Muscle of leg (tissue), 16 donors: ENCODE measurements at places on chromosomes 11 and 22. TPM values are rescaled to one million over a fixed set of nuclear protein-coding genes. Genes with fewer than 3 reads are reported as not detected.

HEPN1 gene
- total RNA-seq = not detected

GRAMD1B gene
- 7.4 TPM for total RNA-seq

ENTHD1 gene
- total RNA-seq = not detected

CEP126 gene
- 3.5 TPM for total RNA-seq

F2 gene
- 0.13 TPM for total RNA-seq

SLC6A5 gene
- not detected for total RNA-seq

DNA sequence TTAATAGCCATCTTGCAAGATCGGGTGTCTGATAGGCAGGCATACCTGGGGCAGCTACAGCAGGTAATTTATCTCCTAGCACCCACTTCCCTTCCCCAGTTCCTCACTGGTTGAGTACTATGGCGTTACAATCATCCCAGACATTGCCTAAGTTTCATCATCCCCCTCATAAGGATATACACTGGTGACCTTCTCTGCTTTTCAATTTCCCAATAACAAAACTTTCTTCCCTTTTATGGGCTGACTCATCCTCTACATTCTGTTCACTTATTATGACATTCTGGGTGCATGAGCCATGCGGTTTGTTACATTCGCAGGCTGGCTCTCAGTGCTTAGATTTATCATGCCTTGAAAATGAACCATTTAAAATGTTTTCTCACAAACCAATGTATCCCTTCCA is 5.0 kb upstream of the MRPL11 start:
- no peak for DNase-seq

DNA sequence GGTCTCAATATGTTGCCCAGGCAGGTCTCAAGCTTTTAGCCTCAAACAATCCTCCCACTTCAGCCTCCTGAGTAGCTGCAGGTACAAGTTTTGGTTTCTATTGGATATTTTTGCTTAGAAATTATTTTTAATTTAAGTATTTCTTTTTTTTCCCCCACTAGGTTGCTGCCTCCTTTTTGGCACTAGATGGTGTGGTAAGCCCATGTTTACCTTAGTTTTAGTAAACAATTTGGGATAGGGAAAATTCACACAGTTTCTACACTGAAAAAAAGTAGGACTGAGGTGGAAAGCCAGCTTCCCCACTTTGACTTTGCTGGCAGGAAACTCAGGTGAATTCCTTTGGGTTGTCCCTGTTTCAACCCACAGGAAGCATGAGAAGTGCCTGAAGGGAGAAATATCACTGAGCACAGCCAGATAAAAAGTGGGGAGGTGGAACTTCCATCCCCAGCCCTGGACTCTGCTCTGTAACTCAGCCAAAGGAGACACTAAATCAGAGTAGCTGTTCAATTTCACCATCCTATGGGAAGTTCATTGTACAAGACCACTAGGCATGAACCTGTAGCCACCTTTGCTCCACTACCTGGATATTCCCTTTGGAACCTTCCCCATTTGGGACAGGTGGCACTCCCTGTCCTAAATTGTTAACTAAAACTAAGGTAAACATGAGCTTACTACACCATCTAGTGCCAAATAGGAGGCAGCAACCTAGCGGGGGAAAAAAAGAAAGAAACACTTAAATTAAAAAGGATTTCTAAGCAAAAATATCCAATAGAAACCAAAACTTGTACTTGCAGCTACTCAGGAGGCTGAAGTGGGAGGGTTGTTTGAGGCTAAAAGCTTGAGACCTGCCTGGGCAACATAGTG is 154.4 kb upstream of the FAT3 start:
- DNase-seq = no peak

DNA sequence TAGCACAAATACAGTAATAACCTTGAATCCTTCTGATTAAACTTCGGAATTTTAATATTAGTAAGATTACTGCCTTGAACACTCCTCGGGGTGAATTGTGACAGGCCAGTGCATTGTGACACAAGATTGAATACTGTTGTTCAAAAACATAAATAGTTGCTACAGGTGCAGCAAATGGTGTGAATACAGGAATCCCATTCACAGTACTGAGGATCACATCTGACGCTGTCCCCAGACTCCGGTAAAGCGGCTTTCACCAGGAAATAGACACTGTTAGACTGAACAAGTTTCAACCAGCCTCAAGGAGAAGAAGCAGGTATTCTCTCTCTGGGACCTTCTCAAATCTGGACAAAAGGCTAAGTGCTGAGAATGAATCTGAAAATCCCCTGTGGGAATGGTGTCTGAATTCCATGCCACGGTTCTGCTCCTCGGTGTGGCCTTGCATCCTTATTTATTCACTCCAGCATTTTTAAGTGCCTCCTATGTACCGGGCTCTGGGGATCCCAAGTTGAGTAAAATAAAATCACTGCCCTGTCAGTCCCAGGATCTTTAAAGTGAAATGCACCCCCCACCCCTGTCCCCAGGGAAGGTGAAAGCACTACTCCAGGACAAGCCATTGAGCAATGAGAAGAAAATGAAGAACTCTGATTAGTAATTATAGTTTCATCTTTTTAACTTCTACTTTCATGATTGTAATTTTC is 3.4 kb downstream of the LGR4 start:
- DNase-seq = no peak

- DNase-seq = no peak
Observed at GRCh38 chr11:28228196-28228895, 120.2 kb downstream of the METTL15 start.

DNA sequence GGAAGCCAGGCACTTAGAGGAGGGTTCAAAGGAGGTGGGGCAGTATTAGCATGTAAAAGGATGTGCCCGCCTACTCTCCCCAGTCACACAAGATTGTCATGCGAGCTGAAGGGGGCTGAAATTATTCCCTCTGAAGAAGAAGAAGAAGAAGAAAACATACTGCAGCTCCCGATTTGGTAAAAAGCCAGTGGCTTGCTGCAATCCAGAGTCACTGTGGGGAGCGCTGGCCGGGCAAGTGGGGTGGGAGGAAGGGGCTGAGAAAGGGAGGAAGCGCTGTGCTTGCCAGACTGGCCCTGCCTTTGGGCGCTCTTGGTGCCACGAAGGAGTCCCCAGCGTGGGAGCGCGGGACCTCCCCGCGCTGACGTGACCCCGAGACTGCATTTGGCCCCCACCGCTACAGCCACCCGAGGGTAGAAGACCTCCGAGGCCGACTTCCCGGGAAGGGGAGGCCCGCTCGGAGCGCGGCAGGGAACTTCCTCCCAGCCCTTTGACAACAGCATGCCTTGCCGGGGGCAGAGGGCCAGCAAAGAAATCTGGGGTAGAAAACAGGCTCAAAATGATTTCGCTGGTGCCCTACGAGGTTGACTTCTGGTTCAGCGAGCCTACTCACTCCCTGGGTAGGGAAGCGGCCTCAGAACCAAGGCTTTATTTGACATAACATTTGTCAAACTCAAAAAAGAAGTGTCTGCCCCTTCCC is 906.3 kb downstream of the DLG2 start:
- DNase-seq = peak; percentile 32

DNA sequence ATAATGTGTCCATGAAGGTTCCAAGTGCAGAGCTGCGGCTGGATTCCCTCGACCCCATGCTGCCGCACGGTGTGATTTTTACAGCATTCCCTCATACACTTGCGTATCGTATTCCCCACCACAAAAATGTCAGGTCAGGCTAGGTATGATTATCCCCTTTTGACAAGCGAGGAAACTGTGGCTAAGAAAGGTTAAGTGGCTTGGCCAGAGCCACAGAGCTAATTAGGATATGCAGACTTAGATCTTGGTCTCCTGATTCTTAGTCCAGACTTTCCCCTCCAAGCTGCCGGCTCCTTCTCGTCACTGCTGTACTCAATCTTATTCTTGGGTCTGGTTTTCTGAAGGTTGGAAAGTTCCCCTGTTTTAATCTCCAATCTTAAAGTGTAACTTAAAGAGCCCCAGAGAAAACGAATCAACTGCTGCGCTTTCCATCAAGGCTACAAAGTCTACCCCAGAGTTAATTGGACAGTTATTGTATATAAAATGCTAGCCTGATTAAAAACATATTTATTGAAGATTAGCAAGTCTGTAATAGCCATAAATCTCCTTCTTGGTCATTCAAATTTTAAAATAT is 176.6 kb downstream of the ADAMTS15 start:
- peak; percentile 62 for DNase-seq

DNA sequence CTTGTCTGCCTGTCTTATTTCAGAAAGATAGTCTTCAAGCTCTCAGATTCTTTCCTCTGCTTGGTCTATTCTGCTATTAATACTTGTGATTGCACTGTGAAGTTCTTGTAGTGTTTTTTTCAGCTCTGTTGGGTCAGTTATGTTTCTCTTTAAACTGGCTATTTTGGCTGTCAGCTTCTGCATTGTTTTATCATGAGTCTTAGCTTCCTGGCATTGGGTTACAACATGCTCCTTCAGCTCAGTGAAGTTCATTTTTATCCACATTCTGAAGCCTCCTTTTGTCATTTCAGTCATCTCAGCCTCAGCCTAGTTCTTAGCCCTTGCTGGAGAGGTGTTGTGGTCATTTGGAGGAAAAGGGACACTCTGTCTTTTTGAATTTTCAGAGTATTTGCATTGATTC is 15.5 kb upstream of the DEPDC7 start:
- DNase-seq = no peak

- no peak for DNase-seq
Observed at GRCh38 chr11:1730059-1730629, 20.3 kb downstream of the IFITM10 start.

DNA sequence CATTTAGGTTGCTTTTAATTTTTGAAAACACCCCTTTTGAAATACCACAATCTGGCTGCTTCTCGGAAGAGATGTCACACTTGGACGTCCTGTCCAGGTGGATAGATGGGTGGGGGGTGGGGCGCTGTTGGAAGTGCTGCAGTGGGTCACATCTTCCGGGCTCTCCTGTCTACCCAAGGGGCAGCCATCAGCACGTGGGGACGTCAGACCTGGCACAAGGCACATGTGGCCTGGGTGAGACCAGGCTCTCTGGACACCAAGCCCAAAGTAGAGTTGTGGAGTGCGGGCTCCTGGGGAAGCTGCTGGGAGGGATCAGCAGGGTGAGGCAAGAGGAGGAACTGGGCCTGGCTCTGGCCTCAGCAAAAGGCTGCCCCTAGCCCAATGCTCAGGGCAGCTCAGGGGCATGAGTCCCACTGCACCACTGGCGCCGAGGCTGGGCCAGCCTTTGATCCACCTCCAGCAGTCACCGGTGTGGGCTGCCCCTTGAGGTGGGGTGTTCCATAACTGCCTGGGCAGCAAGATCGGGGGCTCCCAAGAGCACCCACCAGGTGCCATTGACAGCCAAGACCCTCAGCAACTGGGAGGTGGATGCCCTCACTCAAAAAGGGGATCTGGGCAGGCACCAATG is 68.6 kb upstream of the CCND1 start:
- DNase-seq = no peak

DNA sequence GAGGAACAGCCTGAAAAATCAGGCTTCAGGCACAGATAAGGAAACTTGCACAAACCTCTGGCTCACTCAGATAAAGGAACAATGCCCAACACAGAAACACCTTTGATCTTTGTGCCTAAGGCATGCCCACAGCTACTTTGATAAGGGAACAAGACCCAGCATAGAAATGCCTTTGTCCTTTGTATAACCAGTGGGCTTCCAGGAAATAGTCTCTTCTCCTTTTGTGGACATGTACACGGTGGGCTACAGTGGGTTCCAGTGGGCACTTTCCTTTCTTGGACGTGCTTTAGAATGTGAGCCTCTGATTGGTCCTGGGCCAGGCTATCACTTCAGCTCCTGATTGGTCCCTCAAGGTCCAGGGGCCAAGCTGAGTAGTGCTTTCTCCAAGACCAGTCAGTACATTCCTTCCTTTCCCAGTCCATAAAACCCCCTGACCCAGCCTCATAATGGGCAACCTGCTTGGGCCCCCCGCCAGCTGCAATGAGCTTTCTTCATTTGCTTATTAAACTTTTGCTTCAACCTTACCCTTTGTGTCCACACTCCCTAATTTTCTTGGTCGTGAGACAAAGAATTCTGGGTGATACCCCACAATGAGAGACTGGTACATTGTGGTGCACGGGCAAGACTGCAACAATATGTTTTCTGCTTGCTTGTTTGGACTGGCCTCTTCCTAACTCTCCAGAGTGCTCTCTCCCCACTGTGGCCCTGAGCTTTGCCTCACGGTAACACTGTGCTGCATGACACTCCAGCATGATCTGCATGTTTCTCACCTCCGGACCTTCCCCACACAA is 1.7 kb upstream of the CABIN1 start:
- DNase-seq = no peak

DNA sequence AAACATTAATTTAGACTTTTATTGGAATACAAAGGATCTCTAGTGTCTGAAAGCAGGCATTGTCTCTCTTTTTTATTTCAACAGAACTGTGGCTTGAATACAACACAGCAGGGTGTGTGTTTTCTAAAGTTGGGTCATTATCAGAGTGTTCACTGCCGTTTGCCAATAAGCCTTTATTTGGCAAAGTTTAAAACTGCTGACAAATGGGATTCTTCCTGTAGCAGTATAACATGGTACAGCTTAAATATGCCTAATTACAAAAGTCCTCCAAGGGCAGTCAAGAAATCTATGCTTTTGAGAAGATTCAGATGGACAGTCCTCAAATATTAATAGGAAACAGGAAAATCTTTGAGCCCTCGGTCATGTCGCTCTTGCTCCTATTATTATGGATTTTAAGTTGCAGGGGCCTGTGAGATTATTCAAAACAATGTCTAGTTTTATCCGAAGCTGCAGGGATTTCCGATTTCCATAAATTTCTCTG is 199.9 kb downstream of the MAML2 start:
- peak; percentile 31 for DNase-seq

DNA sequence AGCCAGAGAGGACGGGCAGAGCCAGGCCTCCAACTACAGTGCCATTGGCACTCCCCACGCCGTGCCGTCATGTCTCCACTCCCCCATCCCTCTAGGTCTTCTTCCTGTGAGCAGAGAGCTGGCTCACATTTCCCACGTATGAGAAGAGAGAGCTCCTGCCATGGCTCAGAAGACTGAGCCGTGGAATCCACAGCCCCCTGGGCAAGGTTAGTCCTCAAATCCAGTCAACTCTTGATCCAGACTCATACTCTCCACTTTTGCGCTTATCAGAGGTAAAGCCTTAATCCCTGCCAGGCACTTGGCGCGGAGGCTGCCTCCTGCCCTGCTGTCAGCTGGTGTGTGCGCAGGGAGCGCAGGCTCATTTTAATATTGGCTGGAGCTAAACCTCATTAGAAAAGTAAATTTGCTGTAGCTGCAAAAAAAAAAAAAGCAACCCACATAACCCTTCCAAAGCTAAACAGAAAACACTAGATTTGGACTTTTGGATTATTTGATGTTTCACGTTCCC is 4.7 kb downstream of the B3GAT1 start:
- DNase-seq = no peak

DNA sequence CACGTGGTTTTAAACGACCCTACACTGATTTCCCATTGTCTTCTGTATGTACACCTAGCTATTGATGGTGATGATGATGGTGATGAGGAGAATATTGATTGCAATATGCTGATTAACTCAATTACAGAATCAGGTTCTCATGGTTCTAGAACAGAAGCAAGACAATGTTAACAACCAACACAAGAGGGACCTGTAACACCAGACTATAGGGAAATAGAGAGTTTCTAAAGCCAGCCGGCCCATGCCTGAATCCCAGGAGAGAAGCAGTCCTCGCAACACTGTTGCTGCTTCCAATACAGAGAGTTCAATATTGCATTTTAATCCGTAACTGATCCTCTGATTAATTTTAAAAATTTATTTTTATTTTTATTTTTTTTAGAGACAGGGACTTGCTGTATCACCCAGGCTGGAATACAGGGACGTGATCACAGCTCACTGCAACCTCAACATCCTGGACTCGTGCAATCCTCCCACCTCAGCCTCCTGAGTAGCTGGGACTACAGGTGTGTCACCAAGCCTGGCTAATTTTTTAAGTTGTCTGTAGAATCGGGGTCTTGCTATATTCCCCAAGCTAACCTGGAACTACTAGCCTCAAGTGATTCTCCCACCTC is 22.2 kb upstream of the UBASH3B start:
- peak; percentile 79 for DNase-seq

GRCh38 chr22:25554689-25555088 is 9.8 kb upstream of the GRK3 start:
- DNase-seq = peak; percentile 25
